ENCODE measurements at places on chromosomes 3 and 15. TPM values are rescaled to one million over a fixed set of nuclear protein-coding genes. Genes with fewer than 3 reads are reported as not detected.
A peak's percentile ranks its signal among the peaks of the same experiment; 100 is the strongest.

- no peaks in the 10 kb centered on the region for H3K36me3 ChIP-seq
- H3K4me3 ChIP-seq, result peak overlapping the region; percentile 98
- peak overlapping the region; percentile 83 for H3K27ac ChIP-seq
- H3K27me3 ChIP-seq, result no peaks in the 10 kb centered on the region
- peak; percentile 18 for DNase-seq
Observed at GRCh38 chr15:40594429-40594836, 384 bp downstream of the KNL1 start.

DNA sequence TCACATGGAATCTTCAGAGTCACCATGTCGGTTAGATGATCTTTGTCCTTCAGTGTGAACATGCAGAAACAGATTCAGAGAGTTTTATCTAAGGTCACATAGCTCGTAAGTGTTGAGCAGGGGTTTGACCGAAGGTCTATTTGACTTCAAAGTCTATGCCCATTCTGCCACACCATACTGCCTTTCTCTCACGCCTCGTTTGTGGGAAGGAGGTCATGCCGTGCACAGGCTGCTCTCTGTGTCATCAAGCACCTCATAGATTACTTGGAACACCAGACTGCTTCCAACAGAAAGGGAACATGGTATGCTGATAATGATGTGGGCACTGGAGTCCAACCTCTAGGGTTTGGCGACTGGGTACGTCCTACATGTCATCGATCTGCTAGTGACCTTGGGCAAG, 128.8 kb downstream of the SV2B start:
- no peaks in the 10 kb centered on the region for H3K27me3 ChIP-seq
- H3K27ac ChIP-seq, result no peak overlapping the region
- no peaks in the 10 kb centered on the region for H3K4me1 ChIP-seq
- no peak overlapping the region for H3K4me3 ChIP-seq

DNA sequence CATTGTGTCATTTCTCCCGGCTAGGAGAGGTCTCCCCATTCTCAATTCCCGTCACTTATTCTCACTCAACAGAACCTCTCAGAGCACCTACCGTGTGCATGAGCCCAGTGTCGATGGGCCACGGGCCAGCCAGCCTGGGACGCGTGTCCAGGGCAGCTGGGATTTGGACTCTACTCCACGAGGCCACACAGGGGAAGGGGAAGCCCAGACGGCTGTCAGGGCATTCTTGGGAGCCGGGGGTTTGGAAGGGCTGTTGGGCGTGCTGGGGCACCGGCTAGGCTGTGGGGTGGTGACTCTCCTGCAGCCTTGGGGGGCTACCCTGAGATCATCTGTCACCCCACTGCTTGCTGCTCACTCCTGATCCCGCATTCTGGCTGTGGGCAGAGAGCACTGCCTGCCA, 41.7 kb upstream of the PCSK6 start:
- H3K36me3 ChIP-seq, result no peaks in the 10 kb centered on the region
- DNase-seq, result no peak
- no peaks in the 10 kb centered on the region for H3K4me1 ChIP-seq
- H3K27ac ChIP-seq, result no peak overlapping the region
- H3K27me3 ChIP-seq, result no peaks in the 10 kb centered on the region

DNA sequence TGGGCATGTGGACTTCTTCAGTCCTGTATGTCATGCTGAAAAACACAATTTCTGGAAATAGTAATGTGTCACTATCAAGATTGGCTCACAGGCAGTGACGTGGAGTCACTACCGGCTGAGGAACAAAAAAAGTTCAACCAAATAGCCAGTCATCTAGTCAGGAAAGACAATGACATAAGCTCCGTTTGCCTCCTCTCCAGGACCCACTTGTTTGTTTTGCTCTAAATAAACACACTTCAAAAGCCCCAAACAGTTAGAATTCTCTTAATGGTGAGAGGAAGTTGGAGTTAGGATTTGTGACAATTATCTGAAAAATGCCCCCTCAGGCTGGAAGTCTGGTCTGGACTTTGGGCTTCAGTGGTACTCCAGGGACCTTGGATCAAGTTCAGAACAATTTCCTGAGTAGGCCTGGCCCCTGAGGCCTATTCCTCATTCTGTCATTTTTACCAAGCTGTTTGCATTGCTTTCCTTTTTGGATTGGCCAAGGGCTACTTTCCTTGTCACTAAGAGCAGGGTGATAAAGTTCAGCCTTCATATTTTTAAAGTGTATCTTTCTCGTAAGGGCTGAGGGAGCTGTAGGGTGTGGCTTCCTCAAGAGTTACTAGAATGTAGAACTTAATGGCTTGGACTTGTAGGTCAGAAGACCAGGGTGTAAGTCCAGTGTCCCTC, 98.9 kb downstream of the EOMES start:
- no peak overlapping the region for H3K4me3 ChIP-seq
- DNase-seq, result no peak
- no peaks in the 10 kb centered on the region for H3K27me3 ChIP-seq
- peaks cover 22% of the 10 kb centered on the region for H3K4me1 ChIP-seq

DNA sequence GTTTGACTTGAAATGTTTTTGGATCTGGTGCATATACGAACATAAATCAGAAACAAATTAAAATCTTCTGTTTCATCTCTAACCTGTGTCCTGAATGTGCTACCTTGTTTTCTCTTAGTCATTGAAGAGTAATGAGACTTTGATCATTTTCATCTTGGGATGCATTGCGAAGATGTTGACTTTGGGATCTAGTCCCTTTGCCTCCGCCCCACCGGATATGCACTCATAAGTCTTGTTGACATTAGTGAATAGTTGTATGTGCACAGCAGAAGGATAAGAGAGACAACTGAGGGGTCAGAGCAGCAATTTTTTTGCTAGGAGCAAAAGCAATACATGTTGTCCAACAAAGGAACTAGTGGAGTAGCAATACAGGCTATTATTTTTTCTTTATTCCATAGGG, 35.9 kb upstream of the SPRED1 start:
- no peaks in the 10 kb centered on the region for H3K4me1 ChIP-seq
- H3K27ac ChIP-seq, result no peak overlapping the region
- H3K4me3 ChIP-seq, result no peak overlapping the region
- H3K27me3 ChIP-seq, result no peaks in the 10 kb centered on the region

- H3K4me3 ChIP-seq, result no peak overlapping the region
- no peaks in the 10 kb centered on the region for H3K36me3 ChIP-seq
- no peak overlapping the region for H3K27ac ChIP-seq
Observed at GRCh38 chr3:134459562-134459961, 26.2 kb downstream of the ANAPC13 start.

- no peaks in the 10 kb centered on the region for H3K36me3 ChIP-seq
- DNase-seq, result no peak
- peaks cover 7% of the 10 kb centered on the region for H3K4me1 ChIP-seq
- no peak overlapping the region for H3K4me3 ChIP-seq
Observed at GRCh38 chr15:31869686-31870307, 160.5 kb upstream of the CHRNA7 start.

DNA sequence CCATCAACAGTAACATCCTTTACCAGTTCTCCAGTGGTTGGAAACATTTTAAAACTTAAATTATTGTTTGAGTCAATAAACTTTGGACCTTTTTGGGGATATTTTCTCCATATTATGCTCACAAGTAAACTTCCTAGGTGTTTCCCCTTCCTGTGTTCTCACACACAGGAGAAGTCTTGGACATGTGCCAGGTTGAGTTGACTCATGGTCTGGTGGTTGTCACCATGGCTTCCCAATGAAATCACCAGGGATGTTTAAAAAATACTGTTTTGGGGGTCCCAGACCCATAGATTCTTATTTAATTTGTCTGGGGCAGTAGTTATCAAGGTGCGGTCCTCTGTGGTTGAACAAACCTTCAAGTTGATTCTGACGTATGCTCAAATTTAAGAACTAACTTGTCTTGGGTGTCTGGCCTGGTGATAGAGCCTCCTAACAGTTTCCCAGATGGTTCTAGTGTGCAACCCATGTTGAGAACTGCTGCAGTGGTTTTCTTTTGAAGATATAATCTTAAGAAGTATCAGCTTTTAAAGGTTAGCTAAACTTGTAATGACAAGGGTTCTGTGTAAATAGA, 291.8 kb downstream of the EDEM1 start:
- no peaks in the 10 kb centered on the region for H3K36me3 ChIP-seq
- H3K27ac ChIP-seq, result no peak overlapping the region
- H3K4me1 ChIP-seq, result no peaks in the 10 kb centered on the region
- DNase-seq, result no peak
- H3K27me3 ChIP-seq, result no peaks in the 10 kb centered on the region

GRCh38 chr3:170346481-170347392, 10.8 kb upstream of the SKIL start:
- no peak for DNase-seq
- H3K4me3 ChIP-seq, result no peak overlapping the region

DNA sequence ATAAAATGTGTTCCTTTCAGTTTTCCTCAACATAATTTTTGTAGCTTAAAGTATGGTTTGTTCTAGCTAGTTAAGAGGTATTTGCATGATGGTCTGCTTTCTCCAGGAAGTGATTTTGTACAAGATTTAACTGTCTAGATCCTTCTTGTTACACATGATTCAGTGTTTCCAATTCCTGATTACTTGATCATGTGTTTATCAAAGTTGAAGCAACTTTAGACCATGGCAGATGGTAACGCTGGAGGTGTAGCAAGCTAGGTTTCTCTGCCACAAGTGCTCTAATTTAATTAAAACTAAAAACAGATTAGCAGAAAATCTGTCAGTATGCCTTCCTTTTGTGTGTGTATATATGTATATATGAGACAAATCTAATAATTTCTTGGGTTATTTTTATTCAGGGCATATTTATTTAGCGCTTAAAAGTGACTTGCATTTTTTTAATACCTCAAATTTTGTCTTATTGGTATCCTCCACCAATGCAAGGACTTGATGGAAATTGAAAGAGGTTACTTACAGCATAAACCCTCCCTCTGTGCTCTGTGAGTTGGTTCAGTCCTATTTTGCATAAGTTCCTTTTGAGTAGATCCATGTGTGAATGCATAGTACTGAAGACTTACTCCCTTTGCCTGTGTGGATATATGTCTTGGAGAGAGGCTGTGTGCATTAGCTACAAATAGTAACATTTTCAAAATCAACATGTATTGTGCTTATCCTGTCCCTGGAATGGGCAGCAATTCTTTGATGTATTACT, 157.3 kb upstream of the CGNL1 start:
- DNase-seq, result peak; percentile 4
- no peaks in the 10 kb centered on the region for H3K27me3 ChIP-seq
- no peak overlapping the region for H3K27ac ChIP-seq
- no peaks in the 10 kb centered on the region for H3K4me1 ChIP-seq

- H3K4me1 ChIP-seq, result peaks cover 8% of the 10 kb centered on the region
- H3K27ac ChIP-seq, result no peak overlapping the region
- H3K4me3 ChIP-seq, result no peak overlapping the region
- no peaks in the 10 kb centered on the region for H3K36me3 ChIP-seq
- no peaks in the 10 kb centered on the region for H3K27me3 ChIP-seq
- no peak for DNase-seq
Observed at GRCh38 chr3:15815696-15816095, 17.9 kb upstream of the ANKRD28 start.

GRCh38 chr3:46536758-46537157, 29.3 kb downstream of the LRRC2 start:
- no peak overlapping the region for H3K4me3 ChIP-seq
- no peaks in the 10 kb centered on the region for H3K27me3 ChIP-seq

- no peaks in the 10 kb centered on the region for H3K27me3 ChIP-seq
- H3K4me3 ChIP-seq, result no peak overlapping the region
- no peak overlapping the region for H3K27ac ChIP-seq
- no peaks in the 10 kb centered on the region for H3K4me1 ChIP-seq
- DNase-seq, result no peak
- H3K36me3 ChIP-seq, result no peaks in the 10 kb centered on the region
Observed at GRCh38 chr3:72538070-72538745, 310.0 kb downstream of the SHQ1 start.

TM6SF1 gene
- 9.0 TPM for total RNA-seq

CP gene
- not detected for total RNA-seq

TM4SF18 gene
- not detected for total RNA-seq

DPPA4 gene
- 0.77 TPM for total RNA-seq

Measured in naive thymus-derived CD4-positive, alpha-beta T cell (primary cell).